ENCODE measurements at places on chromosomes 1 and 21. TPM values are rescaled to one million over a fixed set of nuclear protein-coding genes. Genes with fewer than 3 reads are reported as not detected.

The SPRR2B gene
- not detected for total RNA-seq

The MEX3A gene
- 3.3 TPM for total RNA-seq

The FGR gene
- not detected for total RNA-seq

The CDC20 gene
- 3.9 TPM for total RNA-seq

The IL10RB gene
- 56.4 TPM for total RNA-seq

The SH3BGR gene
- total RNA-seq = 3.0 TPM

The NID1 gene
- 62.6 TPM for total RNA-seq

The SELL gene
- not detected for total RNA-seq

The NUP133 gene
- 32.1 TPM for total RNA-seq

The FCER1G gene
- 0.59 TPM for total RNA-seq

The HDAC1 gene
- total RNA-seq = 75.1 TPM

The PLA2G2C gene
- total RNA-seq = not detected

The EPHX1 gene
- 16.6 TPM for total RNA-seq

The SLC35F3 gene
- 0.30 TPM for total RNA-seq

The SWT1 gene
- total RNA-seq = 5.9 TPM

The GJB4 gene
- not detected for total RNA-seq

The WNT9A gene
- total RNA-seq = 0.30 TPM

The RIPK4 gene
- 0.28 TPM for total RNA-seq

The CD1B gene
- not detected for total RNA-seq

The ZMPSTE24 gene
- total RNA-seq = 58.8 TPM

The FHAD1 gene
- total RNA-seq = 0.42 TPM

The FAM72C gene
- total RNA-seq = 0.42 TPM

The PDC gene
- total RNA-seq = not detected

The YBX1 gene
- total RNA-seq = 899 TPM

The ERRFI1 gene
- 11.9 TPM for total RNA-seq

The CCDC17 gene
- 0.78 TPM for total RNA-seq

The TRPM2 gene
- total RNA-seq = not detected

The GJA8 gene
- total RNA-seq = not detected

The KCNE2 gene
- not detected for total RNA-seq

The PKP1 gene
- total RNA-seq = 0.30 TPM

The PCNT gene
- 24.8 TPM for total RNA-seq

The HSF2BP gene
- 3.6 TPM for total RNA-seq

The ATF3 gene
- total RNA-seq = 3.1 TPM

The TEX38 gene
- not detected for total RNA-seq

The VPS45 gene
- total RNA-seq = 43.6 TPM

The S100A3 gene
- total RNA-seq = 1.4 TPM

The RBP7 gene
- total RNA-seq = not detected

The PIK3CD gene
- total RNA-seq = 14.6 TPM

The FCRL1 gene
- not detected for total RNA-seq

The AMY2A gene
- not detected for total RNA-seq

The ERVH48-1 gene
- not detected for total RNA-seq

The PTGS2 gene
- total RNA-seq = 162 TPM

The PTPRF gene
- 132 TPM for total RNA-seq

The CLCA1 gene
- not detected for total RNA-seq

The CHODL gene
- total RNA-seq = not detected

The SYPL2 gene
- not detected for total RNA-seq

The LCE5A gene
- total RNA-seq = not detected

The LCE6A gene
- not detected for total RNA-seq

The RUNX1 gene
- 49.0 TPM for total RNA-seq

The ERI3 gene
- 43.1 TPM for total RNA-seq

The AMY1A gene
- total RNA-seq = not detected

The NTRK1 gene
- not detected for total RNA-seq

The TFF3 gene
- total RNA-seq = not detected

The COL6A1 gene
- total RNA-seq = 842 TPM

The PPM1J gene
- total RNA-seq = 1.6 TPM

All from smooth muscle cell of the umbilical artery (primary cell).